ENCODE measurements at places on chromosomes 16 and 17.

DNA sequence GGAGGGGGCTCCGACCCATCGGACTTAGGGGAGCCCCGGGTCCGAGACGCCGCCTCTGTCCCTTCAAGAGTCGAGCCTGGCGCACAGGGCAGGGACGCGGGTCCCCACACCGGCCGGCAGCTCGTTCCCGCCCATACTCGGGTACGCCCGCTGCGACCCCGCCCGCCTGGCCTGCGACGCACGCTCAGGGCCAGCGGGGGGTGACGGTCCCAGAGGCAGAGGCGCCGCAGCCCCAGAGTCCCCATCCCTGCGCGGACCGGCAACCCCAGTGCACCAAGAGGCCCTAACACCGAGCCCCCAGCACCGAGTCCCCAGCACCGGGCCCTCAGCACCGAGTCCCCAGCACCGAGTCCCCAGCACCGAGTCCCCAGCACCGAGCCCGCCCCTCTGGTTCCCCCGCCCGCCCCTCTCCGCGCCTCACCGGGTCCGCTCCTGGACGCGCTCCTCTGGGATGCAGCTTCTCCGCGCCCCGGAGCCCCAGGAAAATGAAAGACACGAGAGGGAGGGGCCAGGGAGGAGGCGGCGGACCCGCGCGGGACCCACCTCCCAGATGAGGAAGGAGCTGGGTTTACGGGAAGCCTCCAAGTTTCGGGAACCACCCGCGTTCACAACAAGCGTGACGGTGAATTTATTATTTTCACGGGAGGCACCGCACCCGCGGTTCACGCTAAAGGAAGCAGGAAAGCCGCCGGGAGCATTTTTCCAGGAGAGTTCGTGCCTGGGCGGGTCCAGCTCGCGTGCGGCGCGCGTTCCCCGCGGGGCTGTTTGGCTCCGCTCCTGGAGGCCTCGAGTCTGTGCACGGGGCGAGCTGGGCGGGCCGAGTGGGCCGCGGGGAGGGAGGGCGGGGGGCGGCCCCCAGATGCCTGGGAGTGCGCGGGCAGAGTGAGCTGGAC, at the start of gene SECTM1:
Gene SECTM1, minus strand, starts transcription at position 488 of the 893 bp plus-strand sequence. CDS start 6,526 bp downstream, outside the sequence.
- DNase-seq: no peak

- DNase-seq: no peak
Observed at GRCh38 chr17:7323731-7324437, 5.3 kb downstream of the NEURL4 start.

DNA sequence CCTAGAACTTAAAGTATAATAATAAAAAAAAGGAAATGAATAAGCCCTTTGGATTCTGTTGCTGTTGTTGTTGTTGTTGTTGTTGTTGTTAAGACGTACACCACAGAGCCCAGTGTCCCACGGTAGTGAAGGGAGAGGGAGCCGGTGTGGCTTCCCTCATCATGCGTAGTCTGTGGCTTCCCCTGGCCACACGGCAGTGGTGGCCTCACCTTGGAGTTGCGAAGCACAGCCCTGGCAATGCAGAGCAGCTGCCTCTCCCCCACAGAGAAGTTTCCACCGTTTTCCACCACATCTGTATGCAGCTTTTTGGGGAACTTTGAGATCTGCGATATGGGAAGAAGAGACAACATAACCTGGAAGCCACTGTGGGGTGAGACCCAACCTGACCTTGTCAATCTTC, 14.1 kb upstream of the ABCC12 start:
- no peak for DNase-seq

DNA sequence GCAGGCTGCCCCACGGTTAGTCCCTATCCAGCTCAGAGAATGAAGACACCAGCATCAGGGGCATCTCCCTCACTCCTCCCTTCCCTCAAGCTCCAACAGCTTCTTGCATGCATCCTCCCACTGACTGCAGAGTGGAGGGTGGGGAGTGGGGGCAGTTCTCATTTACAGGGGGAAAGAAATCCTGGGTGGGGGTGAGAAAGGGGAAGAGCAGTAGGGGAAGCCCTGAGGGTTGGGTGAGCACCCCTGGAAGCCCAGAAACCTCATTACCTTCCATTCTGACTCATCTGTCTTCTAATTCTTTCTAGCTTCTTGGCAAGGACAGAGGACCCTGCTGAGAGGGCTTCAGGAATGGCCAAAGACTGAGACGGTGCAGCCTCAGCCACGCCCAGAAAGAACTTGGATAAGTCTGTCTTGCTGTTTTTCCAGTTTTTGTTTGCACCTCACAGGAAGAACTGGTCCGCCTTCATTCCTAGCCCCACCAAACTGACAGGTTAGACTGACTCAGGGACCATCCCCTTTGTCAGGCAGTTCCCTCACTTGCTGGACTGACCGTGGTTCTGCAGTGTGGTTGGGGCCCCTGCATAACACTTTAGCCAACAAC, 52.5 kb upstream of the WSB1 start:
- no peak for DNase-seq

- no peak for DNase-seq
Observed at GRCh38 chr16:25868106-25868505, 176.3 kb downstream of the HS3ST4 start.

- no peak for DNase-seq
Observed at GRCh38 chr16:27747946-27748345, 198.0 kb downstream of the KATNIP start.

GRCh38 chr16:72371307-72372086, 199.5 kb upstream of the PMFBP1 start:
- DNase-seq: no peak

- peak; percentile 57 for DNase-seq
Observed at GRCh38 chr17:61410141-61411010, 10.7 kb downstream of the TBX2 start.

GRCh38 chr16:6132121-6132520, 1034.5 kb upstream of the EEF2KMT start:
- no peak for DNase-seq

- peak; percentile 91 for DNase-seq
Observed at GRCh38 chr17:42659079-42659931, at the start of gene TUBG2. TUBG2 (plus strand) TSS chr17:42659284; CDS start chr17:42659504, 220 bp downstream.

DNA sequence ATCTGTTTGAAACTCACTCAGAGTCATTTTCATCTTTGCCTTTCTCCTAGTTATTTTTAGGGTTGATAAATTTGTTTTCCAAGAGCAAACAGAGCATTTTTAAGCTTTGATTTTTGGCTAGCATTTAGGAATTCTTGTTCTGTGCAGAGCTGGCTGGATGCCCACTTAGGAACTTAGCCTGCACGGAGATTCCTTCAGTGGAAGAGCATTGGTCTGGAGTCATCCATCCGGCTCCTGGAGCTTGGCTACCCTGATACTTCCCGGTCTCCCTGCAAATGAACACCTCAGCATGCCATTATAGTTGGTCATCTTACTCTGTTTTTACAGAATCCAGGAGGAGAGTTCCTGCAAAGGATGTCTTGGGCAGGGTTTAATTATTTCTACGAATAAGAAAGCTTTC, 57.1 kb downstream of the SPECC1 start:
- DNase-seq: no peak

- no peak for DNase-seq
Observed at GRCh38 chr17:77022766-77023165, 118.0 kb upstream of the SEC14L1 start.

- peak; percentile 96 for DNase-seq
Observed at GRCh38 chr17:81924557-81925532, 2.7 kb downstream of the MAFG start.

- peak; percentile 92 for DNase-seq
Observed at GRCh38 chr16:30535777-30536190, 1.1 kb upstream of the ZNF747 start.

DNA sequence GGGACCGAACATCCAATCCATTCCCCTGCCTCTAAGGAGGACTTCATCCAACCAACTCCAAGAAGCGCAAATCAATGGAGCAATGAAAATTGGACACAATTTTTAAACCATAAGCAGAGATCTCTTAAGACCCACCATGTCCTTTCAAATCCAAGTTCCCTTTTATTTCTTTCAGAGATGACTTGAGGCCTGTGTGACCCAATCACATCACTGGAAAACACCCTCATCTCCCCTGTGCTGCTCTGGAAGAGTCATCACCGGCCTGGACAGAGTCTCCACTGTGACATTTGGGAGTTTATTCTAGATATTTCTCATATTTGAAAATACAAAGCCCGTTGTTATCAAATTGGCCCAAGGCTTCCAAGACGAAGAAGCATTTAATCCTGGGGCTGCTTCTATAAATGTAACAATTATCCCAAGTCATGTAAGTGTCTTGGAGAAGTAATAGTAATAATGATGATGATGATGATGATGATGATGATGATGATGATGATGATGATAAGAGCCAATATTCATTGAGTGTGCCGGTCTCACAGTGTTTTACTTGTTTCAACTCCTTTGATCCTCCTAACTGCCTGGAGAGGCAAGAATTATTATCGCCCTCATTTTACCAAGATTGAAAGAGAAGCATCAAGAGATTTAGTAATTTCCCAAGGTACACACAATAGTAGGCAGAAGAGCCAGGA, 72.1 kb downstream of the COPRS start:
- no peak for DNase-seq

GRCh38 chr17:21186399-21187187, 27.4 kb downstream of the TMEM11 start:
- DNase-seq: no peak

- DNase-seq: no peak
Observed at GRCh38 chr17:16585796-16586195, 16.8 kb upstream of the ZNF287 start.

DNA sequence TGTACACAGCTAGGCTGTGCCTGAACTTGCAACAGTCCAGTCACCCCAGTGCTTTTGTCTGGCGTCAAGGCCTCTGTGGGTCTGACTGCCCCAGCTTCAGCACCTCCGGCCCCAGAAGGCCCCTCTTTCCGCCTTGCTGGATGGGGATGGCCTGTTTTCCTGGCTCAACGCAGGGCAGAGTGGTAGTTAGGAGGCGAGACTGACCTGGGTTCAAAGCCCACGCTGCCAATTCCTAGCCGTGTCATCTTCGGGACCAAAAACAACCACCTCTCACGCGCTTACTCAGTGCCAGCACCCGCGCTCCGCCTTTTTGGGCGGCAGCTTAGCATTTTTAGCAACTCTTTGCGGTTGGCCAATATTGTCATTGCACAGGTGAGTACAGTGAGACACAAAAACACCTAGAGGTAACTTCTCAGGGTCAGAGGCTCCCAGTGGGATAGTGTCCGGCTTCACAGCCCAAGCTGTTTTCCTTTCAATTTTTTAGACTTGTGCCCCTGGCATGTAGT, 4.6 kb downstream of the MYBBP1A start:
- no peak for DNase-seq

DNA sequence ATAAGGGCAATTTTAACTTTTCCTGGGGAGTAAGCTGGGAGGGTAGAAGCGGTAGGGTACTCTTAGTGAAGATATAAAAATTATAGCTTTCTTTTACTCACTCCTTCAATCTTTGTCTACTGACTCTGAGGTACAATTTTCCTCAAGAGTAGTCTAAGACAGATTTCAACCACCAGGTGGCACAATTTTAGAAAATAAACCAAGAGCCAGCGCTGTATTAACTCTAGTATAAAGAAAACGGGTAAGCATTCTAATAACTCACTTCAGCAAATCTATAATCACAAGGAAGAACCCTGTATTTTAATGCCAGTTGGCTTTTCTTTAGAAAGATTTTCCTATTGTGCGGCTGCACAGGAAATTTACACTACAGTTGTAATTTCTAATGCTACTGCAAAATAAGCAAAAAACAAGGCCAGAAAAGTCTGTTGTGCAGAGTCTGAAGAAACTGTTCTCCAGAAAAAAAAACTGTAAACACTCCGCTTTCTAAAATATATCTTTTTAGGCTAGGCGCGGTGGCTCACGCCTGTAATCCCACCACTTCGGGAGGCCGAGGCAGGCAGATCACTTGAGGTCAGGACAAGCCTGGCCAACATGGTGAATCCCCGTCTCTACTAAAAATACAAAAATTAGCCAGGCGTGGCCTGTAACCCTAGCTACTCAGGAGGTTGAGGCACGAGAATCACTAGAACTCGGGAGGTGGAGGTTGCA, 1.9 kb downstream of the CMC2 start:
- DNase-seq: peak; percentile 73

- no peak for DNase-seq
Observed at GRCh38 chr17:8966926-8967325, 1.4 kb upstream of the PIK3R5 start.

- DNase-seq: no peak
Observed at GRCh38 chr16:405548-406506, 4.1 kb downstream of the DECR2 start.

- peak; percentile 80 for DNase-seq
Observed at GRCh38 chr17:76820561-76820960, 47.6 kb upstream of the MGAT5B start.

DNA sequence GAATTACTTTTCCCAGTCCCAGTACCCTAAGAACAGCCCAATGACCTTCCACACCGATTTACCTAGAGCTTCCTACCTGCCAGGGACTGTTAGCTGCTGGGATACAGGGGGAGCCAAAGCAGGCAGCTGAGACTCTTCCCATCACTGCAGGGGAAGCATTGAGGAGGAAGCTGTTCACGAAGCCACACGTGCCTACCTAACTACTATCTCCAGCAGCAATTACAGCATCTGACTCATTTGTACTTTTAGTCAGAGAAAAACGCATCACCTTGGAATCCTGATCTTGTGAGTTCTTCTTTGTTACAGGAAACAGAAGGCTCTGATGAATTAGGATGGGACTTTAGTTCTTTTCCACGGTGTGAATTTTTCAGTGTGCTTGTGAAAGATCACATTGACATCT, 113.7 kb upstream of the DHX40 start:
- no peak for DNase-seq

DNA sequence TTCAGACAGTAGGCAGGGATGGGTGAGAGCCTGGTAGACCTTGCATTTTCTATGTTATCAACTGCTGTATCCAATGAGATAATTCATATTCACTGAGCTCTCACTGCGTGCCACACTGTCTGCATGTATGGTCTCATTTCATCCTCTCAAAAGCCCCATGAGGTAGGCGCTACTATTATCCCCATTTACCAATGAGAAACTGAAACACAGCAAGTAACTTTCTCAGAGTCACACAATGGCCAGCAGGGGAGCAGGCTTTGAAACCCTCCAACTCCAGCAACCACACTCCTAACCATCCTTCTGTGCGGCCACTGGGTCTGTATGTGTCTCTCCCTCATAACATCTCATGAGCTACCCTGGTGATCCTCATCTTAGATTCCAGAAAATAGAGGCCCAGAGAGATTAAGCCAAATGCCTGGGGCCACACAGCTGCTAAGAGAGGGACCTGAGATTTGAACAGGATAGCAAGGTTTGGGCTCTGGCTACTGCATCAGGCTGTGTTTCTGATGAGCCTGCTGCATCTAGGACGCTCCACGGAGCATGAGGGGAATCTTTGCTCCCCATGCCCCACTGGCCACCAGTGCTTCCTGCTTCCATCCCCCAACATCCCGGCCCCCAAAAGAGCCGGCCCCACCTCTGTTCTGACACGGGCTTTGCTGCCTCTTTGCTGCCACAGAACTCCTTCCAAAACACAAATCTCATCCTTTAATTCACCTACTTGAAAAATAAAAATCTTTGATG, 3.2 kb downstream of the CCR7 start:
- DNase-seq: no peak

- peak; percentile 92 for DNase-seq
Observed at GRCh38 chr17:48023400-48024148, 14.0 kb downstream of the COPZ2 start.

DNA sequence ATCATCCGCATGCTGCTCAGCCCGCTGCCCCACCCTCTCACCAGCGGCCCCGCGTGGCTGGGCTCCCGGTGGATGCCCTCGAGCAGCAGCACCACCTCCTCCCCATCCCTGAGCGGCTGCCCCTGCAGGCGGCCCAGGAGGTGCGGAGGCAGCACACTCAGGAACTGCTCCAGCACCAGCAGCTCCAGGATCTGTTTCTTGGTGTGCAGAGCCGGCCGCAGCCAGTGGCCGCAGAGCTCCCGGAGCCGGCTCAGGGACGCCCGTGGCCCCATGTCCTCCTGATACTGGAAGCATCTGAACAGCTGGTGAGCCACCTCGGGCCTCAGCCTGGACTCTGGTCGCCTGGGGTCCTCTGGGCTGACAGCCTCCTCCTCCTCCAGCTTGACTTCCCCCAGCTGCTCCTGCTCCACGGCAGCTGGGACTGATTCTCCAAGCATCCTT, 6.6 kb downstream of the ZSCAN10 start:
- DNase-seq: no peak

Measured in RPMI8226 (cell line).